ENCODE measurements at places on chromosomes 4 and X.

DNA sequence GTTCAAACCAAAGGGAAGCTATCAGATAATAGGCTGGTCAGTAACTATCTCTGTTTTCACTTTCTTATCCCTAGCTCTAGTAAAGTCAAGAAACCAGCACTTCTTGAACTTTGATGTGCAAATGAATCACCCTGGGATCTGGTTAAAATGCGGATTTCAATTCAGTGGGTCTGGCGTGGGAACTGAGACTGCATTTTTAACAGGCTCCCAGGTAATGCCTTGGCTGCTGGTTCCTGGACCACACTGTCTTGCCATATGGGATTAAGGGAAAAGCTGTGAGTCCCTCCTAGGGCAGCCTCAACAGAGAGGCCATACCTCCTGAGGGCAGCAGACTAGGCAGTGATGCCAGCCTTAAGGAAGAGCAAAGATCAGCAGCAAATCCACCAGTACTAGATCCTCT lies 1.7 kb downstream of the RNF175 start:
- DNase-seq: no peak

DNA sequence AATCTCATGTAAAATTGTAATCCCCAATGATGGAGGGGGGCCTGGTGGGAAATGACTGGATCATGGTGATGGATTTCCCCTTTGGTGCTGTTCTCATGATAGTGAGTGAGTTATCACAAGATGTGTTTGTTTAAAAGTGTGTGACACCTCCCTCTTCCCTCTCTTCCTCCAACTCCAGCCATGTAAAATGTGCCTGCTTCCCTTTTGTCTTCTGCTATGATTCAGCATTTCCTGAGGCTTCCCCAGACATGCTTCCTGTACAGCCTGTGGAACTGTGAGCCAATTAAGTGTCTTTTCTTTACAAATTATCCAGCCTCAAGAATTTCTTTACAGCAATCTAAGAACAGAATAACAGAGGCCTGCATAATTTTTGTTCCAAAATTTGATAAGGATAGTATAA lies 85.2 kb downstream of the ANAPC10 start:
- no peak for DNase-seq

DNA sequence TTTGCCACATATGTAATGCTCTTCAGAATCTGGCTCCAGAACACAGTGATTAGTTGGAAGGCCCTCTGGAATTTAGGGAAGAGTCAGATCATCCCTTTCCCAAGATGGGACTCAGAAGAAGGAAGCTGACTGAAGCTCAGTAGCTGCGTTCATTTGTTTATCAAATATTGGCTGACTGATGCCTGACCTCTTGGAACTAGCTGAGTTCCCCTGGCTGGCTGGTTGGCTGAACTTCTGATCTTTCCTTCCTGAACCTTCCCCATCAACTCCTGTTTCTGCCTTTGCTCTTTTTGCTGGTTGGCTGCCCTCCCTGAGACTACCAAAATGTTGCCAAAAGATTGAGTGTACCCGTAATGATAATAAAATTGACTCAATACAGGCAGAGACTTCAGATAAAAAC lies 866.5 kb upstream of the INTU start:
- DNase-seq: no peak

- DNase-seq: no peak
Observed at GRCh38 chrX:124860736-124861135, 458.9 kb upstream of the TEX13C start.

DNA sequence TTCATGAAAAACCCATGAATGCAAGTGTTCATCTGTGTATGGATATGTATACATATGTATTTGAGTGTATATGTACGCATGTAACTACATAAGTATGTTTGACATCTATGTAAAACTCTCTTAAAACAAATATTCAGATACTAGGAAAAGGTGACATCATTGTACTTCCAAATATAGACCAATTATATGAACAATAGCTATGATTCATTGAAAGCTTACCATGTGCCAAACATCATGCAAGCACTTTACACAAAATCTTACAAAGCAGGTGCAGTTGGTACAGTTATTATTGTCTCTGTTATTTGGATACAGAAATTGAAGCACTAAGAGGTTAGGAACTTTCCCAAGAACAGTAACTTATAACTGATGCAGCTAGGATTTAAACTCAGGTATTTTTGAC lies 21.4 kb downstream of the MAGEB17 start:
- DNase-seq: no peak

DNA sequence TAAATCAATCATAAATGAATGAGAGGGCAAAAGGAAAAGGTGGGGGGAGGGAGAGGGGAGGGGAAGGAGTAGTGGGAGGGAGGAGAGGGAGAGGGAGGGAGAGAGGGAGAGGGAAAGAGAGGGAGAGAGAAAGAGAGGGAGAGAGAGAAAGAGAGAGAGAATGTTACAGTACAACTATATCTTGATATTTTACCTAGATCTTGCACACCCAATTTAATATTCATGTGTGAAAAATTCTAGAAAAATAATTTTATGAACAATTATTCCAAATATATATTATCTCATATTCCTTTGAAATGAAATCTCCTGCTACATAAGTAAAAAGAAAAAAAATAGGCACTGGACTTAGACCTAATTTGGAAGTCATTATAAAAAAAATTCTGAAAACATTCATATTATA lies 120.0 kb downstream of the SCLT1 start:
- no peak for DNase-seq

- no peak for DNase-seq
Observed at GRCh38 chrX:23515028-23515427, 152.3 kb upstream of the PRDX4 start.

- DNase-seq: no peak
Observed at GRCh38 chrX:7109838-7110793, 37.4 kb upstream of the STS start.

- no peak for DNase-seq
Observed at GRCh38 chrX:24463077-24463476, 2.0 kb upstream of the PDK3 start.

GRCh38 chr4:68337522-68337921 lies 12.4 kb downstream of the YTHDC1 start:
- DNase-seq: no peak

DNA sequence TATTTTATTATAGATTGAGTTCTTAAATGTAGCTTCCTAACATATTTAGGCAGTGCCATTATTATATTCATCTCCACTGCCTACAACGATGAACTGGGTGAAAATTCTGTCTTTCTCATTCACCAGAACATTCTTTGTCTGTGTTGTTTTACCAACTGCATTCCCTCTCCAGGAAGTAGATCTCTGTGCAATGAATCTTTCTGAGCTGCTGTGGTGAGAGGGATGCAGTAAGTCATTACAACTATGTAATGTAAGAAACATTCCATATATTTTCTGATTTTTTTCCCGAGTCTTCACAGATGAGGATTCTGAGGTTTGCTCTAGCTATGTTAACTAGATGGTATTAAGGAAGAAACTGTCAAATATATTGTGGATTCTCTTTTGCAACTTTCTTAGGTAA lies 811.9 kb upstream of the PCDH7 start:
- DNase-seq: no peak

DNA sequence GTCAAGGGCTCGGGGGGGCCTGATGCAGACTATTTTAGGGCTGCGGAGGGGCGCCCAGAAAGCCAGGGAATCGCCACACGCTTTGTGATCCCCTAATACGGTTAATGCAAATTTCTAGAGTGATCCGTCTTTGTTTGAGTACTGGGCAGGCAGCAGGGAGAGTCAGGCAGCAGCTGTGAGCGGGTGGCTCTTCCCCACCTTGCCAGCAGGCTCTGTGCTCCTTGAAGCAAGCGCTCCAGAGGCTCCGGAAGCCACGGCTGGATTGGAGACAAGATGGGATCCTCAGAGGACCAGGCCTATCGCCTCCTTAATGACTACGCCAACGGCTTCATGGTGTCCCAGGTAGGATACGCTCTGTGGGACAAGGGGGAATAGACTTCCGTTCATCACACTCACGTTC lies at the start of gene ASMT:
Gene ASMT (plus strand): TSS at position 133 of the 400 bp plus-strand sequence. CDS start 141 bp downstream, at position 274.
- DNase-seq: no peak

DNA sequence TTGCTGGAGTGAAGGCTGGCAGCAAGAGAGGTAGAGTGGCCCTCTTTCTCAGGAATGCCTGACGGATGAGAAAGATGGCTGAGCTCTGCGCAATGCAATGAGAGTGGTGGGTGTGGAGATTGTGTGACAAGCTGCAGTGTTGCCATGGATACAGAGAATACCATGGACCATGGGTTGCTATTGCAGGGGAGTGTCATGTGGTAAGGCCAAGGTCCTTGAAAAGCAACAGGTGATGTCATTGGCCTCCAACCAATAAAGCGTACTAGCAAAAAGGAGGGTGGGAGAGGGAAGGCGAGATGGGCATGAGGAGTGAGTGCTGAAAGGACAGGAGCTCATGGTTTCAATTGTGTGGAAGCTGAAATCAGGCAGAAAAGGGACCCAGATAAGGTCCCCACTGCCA lies 1.8 kb downstream of the PNMA5 start:
- DNase-seq: no peak

GRCh38 chr4:73895201-73896175 lies 26.3 kb downstream of the CXCL1 start:
- no peak for DNase-seq

GRCh38 chrX:70922774-70923473 lies 8.0 kb downstream of the SLC7A3 start:
- DNase-seq: no peak

- no peak for DNase-seq
Observed at GRCh38 chr4:181890911-181891310, 352.3 kb upstream of the TENM3 start.

DNA sequence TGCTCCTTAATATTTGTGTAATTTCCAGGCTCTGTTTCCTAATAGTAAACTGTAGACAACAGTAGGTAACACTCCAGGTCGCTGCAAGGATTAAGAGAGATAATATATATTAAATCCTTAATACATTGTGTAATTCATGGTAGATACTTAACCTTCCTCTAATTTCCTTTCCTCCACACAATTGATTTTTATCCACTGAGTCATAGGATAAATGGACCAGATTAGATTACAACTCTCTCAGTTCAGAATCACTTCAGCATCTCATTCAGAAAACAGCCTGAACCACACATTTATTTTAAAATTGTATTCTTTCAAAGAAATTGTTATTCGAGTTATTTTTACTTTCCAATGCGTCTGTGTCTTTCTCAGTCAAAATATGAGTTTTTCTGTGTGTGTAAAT lies 17.1 kb downstream of the GK2 start:
- no peak for DNase-seq

- no peak for DNase-seq
Observed at GRCh38 chr4:147516133-147516532, 35.2 kb downstream of the EDNRA start.

DNA sequence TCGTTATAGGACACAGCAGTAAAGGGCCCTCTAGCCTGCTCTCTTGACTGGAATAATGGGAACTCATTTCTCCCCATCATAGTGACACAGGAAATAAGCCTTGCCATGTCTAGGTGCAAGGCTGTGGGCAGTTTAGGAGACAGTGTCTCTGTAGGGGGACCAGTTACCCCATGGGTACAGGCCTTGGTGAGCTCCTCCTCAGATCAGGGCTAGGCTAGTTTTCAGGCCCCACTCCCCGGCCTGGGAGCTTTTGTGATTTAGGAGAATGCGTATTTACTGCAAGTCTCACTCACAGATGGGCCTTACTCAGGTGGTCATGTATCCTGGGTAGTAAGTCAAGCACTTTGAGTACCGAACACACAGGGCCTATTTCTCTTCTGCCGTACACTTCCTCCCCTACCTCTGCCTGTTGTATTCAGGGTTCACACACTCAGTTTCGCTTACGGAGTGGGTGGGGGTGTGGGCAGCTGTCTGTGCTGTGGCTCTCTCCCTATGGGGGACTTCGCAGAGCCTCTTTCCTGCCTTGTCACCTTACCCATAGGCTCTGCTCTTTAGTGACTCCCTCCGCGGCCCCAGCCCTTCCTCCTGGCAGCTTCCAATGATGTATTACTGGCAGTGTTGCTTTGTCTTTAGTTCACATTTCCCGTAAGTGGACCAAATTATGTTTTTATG lies 34.2 kb downstream of the FAM193A start:
- no peak for DNase-seq

DNA sequence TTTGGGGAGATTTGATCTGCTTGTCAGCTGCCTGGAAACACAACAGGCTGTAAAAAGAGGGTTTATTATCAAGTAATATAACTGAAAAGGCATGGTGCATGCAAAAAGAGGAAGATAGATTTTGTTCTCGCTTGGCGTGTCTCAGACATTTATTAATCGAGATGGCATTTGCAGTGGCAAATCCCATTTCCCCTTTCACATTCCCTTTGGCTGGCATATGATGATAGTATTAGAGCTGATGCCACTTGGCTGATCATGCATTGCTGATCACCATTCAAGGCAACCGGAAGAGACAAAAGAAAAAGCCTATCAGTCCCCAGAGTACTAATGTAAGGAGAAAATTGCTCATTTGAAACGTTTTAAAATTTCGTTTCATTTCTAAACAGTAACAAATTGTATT lies 101.8 kb downstream of the ZIC3 start:
- DNase-seq: no peak

GRCh38 chr4:183291070-183291469 lies 29.0 kb downstream of the CLDN22 start:
- DNase-seq: no peak

GRCh38 chrX:140180585-140180984 lies 215.3 kb upstream of the CXorf66 start:
- DNase-seq: no peak

DNA sequence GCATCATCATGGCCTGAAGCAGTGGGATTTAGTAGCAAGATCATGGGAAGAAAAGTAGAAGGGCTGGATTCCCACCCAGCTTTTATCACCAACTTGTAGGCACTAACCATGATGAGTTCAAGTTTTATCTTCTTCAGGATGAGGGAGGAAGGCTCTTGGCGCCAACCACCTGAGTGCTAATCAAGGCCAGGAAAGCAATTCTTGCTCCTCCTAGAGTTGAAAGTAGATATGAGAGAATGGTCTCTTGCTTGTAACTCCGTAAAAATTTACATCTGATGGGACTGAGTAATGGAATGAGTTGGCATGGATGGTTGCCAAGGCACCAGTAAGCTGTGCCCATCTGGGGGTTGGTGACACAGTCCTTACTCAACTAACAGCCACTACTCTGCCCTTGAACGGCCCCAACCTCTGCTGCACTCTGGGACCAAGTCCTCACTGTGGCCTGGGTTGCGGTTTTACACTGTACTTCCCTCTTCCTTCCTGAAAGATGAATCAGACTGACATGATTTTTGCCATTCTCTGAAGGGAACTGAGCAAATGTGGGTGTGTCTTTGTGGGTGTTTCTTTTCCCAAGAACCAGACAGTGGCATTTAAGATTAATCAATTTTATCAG lies 39.4 kb upstream of the NDP start:
- DNase-seq: peak; percentile 60

DNA sequence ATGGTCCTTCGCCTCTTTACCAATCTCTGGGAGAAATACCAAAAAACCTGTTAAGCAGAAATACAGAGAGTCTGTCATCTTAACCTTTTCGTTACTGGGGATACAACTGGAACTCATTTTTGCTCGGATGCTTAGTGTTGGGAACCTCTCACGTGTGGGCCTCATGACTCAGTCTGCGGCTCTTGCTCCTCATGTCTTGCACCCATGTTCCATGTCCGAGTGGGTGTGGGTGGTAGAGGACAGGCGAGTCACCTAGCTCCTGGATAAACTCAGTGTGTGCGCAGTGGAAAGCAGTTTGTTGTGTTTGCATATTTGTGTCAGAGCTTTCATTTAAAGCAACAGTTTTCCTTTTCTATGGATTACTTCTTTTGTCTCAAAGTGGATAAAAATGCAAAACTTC lies 70.6 kb downstream of the TNIP2 start:
- no peak for DNase-seq

Measured in GM03348 (cell line).